Effector CD4-positive, alpha-beta T cell (primary cell): ENCODE measurements at places on chromosomes 7 and 10.

DNA sequence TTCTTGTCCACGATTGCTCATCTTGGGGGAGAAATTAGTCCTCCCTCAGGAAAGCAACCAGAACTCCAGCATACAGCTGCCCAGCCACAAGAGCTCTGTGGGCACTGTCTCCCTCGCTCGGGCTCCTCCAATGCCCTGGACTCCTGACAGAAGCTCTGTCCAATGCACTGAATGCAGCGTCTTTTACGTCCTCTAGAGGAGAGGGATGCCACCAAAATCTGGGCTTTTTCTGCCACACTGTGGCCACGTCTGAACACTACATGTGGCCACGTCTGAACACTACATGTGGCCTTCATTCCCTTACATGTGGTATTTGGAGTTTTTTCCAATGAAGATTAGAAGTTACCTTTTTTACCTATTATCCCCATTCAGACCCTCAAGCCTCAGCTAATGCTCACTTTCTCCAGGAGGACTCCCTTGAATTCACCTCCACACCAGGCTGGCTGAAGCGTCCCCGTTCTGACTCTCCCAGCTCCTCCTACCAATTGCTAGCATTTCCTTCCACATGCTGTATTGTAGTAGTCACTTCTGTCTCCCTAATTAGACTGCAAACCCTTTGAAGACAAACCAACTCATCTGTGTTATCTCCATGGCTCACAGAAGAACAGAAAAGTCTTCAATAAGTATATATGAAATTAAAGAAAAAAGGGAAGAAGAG is 134.3 kb upstream of the PDE1C start:
- DNase-seq: no peak

GRCh38 chr7:36208997-36209813 is 56.2 kb downstream of the EEPD1 start:
- DNase-seq: no peak

DNA sequence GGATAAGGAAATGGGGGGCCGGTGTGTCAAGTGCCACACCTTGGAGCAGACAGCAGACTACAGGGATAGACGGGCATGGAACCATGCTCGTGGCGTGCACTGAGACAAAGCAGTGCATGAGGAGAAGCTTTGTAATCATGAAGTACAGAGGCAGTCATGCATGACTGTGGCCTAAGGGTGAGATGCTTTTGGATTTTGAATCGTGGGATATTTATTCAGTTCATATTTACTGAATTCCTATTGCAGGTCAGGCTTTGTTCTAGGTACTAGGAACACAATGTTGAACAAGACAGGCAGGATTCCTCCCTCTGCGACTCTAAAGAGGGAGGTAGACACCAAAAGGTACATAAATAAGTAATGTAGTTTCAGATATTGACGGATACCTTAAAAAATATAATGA is 597.6 kb downstream of the PARD3 start:
- no peak for DNase-seq

- DNase-seq: no peak
Measured at GRCh38 chr10:95434583-95434982, 126.6 kb downstream of the SORBS1 start.

DNA sequence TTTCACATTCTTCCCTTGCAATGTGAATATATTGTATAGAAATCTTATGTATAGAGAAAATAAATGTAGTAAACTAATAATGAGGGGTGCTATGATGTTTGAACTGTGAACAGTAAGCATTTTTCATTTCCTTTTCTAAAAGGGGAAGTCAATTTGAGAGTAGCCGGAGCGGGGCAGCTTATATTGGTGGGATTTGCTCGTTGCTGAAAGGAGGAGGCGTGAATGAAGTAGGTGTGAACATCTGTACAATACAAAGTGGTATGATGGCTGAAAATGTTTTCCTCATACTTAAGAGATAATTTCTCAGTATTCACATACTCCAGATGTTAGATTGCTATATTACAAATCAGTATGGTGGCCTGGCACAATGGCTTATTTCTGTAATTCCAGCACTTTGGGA is 87.1 kb downstream of the SRI start:
- no peak for DNase-seq

GRCh38 chr7:41693150-41693997 is 9.5 kb downstream of the INHBA start:
- no peak for DNase-seq

GRCh38 chr7:29156907-29157452 is 10.6 kb upstream of the CPVL start:
- DNase-seq: no peak

DNA sequence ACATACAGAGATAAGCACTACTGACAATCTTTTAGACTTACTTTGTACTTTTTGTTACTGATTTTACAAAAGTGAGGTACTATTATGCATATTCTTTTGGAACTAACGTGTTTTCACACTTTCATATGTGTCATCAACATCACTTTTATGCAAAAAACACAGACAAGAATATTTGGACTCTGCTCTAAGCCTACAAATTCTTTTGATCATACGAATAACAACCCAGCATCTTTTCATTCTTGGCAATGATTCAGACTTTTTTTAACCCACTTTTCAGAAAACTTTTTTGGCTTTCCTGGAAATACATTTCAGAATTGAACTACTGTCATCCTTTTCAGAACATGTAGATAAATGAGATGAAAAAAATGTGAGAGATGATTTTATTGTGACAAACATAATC is 30.2 kb downstream of the USP6NL start:
- no peak for DNase-seq

DNA sequence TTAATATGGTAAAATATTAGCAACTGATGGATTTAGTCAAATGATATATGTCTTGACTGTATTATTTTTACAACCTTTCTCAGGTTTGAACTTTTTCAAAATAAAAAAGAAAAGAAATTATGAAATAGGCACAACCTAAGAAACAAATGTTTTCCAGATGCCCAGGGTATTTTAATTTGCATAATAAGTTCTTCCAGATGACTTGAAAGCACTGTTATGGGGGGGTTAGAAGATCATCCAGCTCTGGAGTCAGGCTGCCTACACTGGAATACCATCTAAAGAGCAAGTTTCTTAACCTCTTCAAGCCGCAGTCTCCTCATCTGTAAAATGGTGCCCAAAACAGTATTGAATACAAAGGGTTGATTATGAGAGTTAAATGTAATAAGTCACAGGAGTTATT is 32.1 kb downstream of the CREB3L2 start:
- no peak for DNase-seq

- DNase-seq: no peak
Measured at GRCh38 chr10:22561909-22562308, 152.5 kb downstream of the PIP4K2A start.

DNA sequence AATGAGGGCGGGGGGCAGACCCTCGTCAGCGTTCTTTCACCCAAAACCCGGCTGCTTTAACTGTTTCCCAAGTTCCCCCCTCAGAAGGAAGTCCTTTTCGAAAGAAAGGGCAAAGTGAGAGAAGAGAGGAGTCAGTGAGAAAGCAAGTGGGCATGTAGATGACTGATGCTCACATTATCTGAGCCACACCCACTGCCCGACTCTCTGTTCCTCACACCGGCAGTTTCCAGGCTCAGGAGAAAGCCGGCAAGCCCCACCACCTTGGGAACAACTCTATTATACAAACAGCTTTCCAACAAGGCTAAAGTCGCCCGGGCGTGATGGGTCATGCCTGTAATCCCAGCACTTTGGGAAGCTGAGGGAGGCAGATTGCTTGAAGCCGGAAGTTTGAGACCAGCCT is 23.1 kb downstream of the RCC1L start:
- no peak for DNase-seq

- no peak for DNase-seq
Measured at GRCh38 chr10:3467052-3467951, 294.7 kb upstream of the PITRM1 start.

DNA sequence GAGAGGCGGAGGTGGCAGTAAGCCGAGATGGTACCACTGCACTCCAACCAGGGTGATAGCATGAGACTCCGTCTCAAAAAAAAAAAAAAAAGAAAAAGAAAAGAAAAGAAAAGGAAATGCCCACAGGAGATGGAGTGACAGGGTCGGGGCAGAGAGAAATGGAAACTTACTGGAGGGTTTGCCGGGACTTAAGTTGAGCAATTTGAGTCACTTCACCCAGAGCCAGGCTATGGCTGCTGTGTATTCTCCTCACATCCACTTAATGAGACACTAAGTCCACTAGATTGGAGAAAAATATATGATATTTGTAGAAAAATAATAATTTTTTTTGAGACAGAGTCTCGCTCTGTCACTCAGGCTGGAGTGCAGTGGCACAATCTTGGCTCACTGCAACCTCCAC is 4.6 kb upstream of the PFKFB3 start:
- DNase-seq: no peak

DNA sequence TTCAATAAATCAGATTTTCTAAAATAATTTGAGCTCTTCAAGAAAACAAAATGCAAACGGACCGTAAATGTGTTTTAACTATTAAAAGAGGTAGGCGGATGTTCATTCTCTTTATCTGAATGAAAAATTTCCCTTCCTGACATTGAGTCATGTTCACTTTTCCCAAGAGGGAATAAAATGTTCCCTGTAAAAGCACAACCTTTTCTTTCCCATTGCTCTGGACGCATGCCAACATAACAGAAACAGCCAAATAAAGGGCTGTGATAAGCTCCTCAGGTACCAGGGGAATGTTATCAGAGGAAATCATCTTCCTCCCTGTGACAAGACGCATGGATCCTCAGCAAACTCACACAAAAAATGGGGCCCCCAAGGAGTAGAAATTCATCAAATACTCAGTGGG is 251.8 kb downstream of the MTERF1 start:
- DNase-seq: no peak

DNA sequence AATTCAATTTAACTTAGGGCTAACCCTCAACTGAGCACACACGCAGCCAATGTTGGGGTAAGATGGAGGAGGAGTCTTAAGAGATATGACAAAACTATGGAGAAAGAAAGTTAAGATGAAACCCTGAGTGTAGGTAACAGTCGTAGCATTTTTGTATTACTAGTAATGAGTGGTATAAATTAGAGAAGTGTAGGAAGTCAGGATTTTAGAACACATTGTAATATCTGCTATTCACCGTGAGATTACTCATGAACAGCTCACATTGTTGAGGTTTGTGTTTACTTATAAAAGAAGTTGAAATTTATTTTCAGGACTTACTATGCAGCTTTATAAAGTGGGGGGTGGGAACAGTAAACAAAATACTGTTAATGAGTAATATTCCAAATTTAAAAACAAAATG is 107.2 kb downstream of the ARHGAP21 start:
- no peak for DNase-seq

DNA sequence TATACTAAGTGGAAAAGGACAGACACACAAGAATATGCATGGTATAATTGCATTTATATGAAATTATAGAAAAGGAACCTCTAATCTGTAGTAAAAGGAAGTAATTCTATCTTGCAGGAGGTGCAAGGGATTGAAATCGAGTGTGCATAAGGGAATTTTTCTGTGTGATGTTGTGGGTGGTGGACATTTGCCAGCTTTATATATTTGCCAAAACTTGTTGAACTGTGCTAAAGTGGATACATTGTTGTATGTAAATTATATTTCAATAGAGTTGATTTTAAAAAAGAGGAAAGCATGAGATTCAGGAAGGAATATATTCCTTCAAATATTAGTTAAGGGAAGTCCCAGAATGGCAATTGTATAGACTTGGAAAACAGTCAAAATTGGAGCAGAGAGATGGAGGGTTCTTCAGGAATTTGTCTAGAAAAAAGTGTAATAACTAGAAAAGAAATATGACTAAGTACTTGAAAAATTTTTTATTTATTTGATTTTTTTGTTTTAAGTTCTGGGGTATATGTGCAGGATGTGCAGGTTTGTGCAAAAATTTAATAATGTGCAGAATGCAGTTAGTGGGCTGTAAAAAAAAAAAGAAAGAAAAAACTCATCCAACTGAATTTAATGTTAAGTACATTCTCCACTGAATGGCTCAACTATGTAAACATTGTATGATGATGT is 96.1 kb downstream of the ARL4A start:
- no peak for DNase-seq

GRCh38 chr7:14748461-14748860 is 154.1 kb downstream of the DGKB start:
- DNase-seq: no peak

DNA sequence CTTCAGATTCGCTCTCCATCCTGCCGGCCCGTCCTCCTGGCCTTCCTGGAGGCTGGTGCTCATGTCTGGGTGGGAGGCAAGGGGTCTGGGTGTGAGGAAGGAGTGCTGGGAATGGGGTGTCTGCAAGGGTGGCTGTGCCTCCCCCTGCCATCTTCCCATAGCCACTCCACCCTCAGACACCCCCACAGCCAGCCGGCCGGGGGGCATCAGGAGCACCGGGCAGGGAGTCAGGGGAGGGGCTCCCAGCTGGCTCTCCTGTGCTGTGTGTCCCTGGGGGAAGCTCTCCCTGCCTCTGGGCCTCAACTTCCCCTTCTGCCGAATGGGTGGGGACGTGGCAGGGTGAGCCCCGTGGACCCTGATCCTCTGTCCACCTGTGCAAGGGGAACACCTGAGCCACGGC is 18.6 kb downstream of the MICALL2 start:
- DNase-seq: no peak

DNA sequence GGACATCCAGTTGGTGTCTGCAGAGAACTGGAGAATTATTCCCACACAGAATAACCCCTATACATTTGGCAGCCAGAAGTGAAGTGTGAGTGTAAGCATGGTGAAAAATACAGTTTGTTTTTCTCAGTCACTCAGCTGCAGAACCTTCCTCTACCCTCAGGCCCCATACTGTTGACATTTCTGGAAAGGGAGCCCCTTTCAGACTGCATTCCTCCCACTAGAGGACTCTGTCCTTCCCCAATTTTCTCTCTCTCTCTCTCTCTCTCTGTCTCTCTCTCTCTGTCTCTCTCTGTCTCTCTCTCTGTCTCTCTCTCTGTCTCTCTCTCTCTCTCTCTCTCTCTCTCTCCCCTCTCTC is 86.8 kb upstream of the STEAP1B start:
- DNase-seq: no peak

- DNase-seq: no peak
Measured at GRCh38 chr10:79383974-79384606, 36.8 kb downstream of the PPIF start.

- DNase-seq: no peak
Measured at GRCh38 chr7:30954914-30955313, 8.8 kb upstream of the GHRHR start.

GRCh38 chr7:51078653-51079052 is 238.0 kb downstream of the COBL start:
- DNase-seq: no peak
